ENCODE measurements at places on chromosomes 13 and 19.

DNA sequence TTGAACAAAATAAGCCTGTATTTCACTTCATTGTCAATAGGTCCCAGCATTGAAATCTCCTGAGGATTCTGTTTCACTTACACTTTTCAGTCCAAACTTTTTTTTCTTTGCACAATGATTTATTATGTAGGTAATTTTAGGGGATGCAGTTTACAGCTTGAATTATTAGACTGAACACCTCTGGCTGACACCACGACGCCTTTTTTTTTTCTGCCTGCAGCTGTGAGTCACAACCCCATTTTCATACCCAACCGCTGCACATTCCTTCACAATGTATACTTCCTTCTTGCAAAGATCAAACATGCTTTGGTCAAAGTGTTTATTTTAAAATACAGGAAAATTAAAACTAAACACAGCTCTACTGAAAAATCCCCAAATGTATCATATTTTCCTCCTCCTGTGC lies 11.4 kb downstream of the ZIC2 start:
- no peak for DNase-seq

GRCh38 chr19:45939792-45940514 lies 25.4 kb upstream of the NANOS2 start:
- no peak for DNase-seq

DNA sequence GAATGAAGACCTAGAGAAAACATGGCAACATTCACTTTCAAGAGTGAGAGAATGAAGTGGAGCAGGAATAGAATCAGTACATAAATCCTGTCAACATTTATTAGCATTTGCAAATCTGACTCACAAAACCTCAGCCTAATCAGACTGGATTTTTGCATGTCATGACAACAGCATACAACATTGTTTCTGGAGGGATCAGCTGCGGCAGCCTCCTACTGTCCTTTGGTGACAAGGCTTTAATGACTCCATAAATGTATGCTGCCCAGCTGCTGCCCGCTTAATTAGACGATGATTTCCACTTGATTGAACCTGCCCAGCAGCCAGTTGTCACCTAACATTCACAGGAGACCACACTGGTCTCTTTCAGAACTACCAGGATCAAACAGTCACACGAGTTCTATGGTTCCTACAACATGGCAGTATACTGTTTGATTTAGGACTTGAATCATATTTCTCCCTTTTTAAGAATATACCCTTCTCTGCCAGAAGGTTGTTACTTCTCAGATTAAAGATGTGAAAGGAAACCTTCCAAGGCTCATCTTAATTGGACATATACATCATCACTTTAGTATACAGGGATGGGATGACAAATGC lies 9.3 kb downstream of the EBPL start:
- no peak for DNase-seq

GRCh38 chr13:82323101-82323500 lies 1559.2 kb downstream of the SLITRK1 start:
- DNase-seq = no peak

DNA sequence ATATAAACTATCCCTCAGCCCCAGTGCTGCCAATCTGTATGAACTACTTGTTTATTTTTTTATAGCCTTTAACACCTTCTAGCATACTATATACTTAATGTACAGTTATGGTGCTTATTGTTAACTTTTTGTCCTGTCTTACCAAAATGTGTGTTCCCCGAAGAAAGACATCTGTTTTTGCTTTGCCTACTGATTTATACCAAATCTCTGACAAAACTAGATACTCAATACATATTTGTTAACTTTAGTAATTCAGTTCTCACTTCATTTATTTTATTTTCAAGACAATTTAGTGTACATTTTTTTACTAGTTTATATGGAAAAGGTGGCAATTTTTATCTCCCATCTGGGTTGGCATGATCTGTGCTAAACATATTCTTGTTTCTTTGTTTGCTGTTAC lies 824.3 kb upstream of the ATXN8OS start:
- DNase-seq = no peak

- DNase-seq = no peak
These were observed 277.3 kb downstream of the FOXO1 start for GRCh38 chr13:40389081-40389641.

GRCh38 chr19:29171525-29171924 lies 41.4 kb downstream of the UQCRFS1 start:
- DNase-seq = no peak

DNA sequence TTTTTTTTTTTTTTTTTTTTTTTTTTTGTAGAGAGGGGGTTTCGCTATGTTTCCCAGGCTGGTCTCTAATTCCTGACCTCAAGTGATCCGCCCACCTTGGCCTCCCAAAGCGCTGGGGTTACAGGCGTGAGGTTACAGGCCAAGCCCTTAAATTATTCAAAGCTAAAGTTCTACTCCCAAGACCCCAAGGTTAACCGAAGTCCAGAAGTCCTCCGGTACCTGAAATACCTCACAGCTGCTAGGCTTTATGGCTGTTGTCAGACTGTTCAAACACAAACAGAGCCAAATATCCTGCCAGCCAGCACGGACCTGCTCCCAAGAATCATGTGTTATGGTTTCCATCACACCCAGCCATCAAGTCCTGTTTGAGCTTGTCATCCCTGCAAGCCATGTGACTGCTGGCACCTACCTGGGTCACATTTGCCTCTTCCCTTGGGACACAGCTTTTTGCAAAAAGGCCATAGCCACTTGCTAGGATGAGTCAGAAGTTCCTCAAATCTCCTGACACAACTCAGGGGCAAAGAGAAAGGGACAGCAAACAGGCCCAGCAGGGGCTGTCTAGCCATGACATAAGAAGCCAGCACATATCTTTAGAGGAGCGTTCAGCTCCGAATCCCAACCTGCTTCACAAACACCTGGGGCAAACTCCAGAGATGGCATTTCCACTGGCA lies 129.9 kb downstream of the FOXO1 start:
- no peak for DNase-seq

- no peak for DNase-seq
These were observed 32.5 kb downstream of the ZC3H4 start for GRCh38 chr19:47081095-47081494.

DNA sequence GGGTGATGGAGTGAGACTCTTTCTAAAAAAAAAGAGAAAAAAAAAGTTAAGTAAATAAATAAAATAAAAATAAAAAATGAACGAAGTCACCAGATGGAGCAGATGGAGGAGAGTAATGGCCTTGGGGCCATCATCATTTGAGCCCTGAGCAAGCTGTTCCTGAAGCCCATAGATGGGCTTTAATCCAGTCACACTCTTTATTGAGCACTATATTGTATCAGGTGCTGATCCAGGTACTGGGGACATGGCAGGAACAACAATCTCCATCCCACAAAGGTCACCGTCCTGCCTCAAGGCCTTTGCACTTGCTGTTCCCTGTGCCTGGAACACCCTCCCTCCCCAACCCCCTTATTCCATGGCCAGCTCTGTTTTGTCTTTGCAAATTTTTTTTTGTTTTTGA lies 3.9 kb upstream of the ADAMTS10 start:
- DNase-seq = no peak

- DNase-seq = no peak
These were observed 9.8 kb upstream of the KLK15 start for GRCh38 chr19:50843205-50843604.

DNA sequence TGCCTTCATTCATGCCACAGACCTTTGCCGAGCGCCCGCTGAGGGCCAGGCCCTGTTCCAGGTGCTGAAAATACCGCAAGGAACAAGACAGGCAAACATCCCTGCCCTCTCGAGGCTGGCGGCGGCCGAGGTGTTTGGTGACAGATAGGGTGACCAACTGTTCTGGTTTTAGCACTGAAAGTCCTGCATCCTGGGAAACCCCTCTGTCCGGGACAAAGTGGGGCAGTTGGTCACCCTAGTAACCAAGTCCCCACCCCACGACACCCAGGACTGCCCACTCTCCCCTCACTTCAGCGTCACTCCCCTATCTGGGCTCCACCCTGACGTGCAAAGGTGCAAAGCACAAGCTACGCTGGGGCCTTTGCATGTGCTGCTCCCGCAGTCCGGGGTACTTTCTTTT lies 17.3 kb downstream of the ZBTB7A start:
- DNase-seq = no peak

- no peak for DNase-seq
These were observed 853.3 kb downstream of the GPC5 start for GRCh38 chr13:92251671-92252210.

- DNase-seq = no peak
These were observed 219.2 kb downstream of the ENOX1 start for GRCh38 chr13:43567608-43568007.

DNA sequence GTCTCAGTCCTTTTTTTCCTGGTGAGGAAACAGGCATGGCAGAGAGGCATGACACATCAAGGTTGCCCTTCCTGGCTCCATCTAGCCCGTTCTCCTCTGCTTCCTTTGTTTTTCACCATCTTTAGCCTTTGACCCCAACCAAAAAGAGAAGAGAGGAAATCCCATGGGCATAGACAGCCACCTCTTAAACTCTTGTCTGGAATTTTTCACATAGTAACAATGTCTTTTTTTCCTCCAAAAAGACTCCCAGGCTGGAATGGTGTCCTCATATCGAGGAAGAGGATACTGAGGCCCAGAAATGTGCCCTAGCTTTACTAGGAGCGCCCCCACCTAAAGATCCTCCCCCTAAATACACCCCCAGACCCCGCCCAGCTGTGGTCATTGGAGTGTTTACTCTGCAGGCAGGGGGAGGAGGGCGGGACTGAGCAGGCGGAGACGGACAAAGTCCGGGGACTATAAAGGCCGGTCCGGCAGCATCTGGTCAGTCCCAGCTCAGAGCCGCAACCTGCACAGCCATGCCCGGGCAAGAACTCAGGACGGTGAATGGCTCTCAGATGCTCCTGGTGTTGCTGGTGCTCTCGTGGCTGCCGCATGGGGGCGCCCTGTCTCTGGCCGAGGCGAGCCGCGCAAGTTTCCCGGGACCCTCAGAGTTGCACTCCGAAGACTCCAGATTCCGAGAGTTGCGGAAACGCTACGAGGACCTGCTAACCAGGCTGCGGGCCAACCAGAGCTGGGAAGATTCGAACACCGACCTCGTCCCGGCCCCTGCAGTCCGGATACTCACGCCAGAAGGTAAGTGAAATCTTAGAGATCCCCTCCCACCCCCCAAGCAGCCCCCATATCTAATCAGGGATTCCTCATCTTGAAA lies at the start of gene GDF15:
Gene GDF15, plus strand, starts transcription at position 484 of the 868 bp plus-strand sequence. Its CDS starts 32 bp downstream, at position 516.
- peak; percentile 78 for DNase-seq

GRCh38 chr19:48418317-48419064 lies 25.0 kb downstream of the GRIN2D start:
- DNase-seq = no peak

- peak; percentile 70 for DNase-seq
These were observed 45.6 kb upstream of the MRI1 start for GRCh38 chr19:13718733-13719132.

DNA sequence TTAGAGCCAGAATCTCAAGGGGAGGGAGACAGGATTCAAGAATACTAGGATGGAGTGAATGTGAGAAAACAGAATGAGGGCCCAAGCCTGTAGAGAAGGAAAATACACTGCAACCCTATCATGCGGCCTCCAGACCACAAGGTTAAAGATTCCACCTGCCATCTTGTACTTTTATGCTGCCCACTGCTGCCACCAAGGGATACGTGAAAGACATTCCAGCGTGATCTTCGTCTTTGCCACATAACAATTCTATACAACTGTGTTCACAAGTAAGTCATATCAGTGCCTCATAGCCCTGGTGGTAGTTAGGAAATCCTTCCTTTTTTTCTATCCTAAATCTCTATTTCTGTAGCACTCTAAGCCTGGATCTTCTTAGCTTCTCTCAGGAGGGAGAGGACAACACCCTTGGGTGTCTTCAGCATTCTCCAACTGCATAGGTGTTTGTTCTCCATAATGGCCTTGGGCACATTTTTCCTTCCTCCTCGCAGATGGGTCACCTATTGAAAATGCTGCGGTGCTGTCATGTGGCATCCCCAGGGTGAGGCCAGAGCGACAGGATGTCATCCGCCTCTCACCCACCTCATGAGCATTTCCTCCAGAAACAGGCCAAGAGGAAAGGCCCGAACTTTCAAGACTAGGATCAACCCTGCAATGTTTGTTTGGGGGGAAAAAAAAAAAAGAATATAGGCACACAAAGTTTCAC lies 13.6 kb downstream of the TPT1 start:
- no peak for DNase-seq

DNA sequence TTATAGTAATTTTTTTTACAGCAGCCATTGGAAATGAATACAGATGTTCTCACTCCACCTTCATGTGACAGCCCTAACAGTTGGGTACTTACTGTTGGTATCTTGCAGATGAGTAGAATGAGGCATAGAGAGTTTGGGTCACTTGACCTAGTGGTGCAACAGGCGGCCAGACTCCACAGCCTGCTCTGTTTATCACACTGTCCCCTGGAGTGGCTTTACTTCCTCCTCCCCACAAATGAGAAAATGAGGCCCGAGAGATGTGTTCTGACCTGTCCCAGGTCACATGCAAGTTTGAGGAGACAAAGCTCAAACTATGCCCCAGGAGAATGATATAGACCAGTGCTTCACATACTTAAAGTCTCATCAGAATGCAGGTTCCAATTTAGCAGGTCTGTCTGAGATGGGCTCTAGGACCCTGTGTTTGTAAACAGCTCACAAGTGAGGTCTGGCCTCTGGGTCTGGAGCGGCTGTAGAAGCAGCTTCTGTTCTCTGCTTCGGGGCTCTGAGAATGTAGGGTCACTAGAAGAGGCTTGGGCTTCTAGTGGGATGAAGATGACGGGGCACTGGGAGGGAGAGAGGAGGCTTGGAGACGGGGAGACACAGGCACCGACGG lies 37.4 kb upstream of the RCBTB2 start:
- no peak for DNase-seq

GRCh38 chr19:39496063-39496462 lies 2.7 kb upstream of the DLL3 start:
- DNase-seq = no peak

GRCh38 chr19:10889880-10890279 lies 18.5 kb downstream of the CARM1 start:
- DNase-seq = no peak

- DNase-seq = no peak
These were observed 3.8 kb upstream of the KCTD12 start for GRCh38 chr13:76890021-76890420.

DNA sequence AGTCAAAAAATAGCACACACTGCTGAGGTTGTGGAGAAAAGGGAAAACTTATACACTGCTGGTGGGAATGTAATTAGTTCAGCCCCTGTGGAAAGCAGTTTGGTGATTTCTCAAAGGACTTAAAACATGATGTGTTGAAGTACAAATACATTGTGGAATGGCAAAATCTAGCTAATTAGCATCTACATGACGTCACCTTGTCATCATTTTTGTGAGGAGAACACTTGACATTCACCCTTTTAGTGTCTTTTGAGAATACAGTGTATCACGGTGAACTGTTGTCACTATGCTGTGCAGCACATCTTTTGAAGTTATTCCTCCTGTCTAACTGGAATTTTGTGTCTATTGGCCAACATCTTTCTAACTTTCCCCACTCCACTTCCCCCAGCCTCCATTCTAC lies 5.6 kb downstream of the OR7A10 start:
- no peak for DNase-seq

DNA sequence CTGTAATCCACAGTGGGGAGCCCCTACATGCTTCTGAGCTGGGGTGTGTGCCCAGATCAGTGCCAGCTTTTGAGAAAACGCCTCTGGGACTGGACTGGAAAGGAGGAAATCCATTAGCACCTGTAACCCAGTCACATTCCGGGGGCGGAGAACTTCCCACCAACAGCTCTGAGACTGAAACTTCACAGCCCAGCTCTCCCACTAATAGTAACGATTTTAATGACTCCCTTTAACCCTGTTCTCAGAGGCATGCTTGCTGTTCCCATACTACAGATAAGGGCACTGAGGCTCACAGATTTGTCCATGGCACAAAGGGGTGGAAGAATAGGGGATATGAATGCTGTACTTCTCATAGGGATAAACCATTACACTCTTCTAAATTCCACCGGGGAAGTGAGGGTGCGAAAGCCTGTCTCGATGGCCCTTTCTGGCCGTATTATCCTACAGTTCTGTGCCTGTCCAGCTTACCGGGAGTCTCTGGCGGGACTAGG lies 851 bp downstream of the FBXO46 start:
- DNase-seq = no peak
